Peyer's patch (tissue), 4 donors: ENCODE measurements at places on chromosomes 7 and 10.
A peak's percentile ranks its signal among the peaks of the same experiment; 100 is the strongest.

GRCh38 chr10:4941540-4942330, 21.5 kb upstream of the AKR1C1 start:
- DNase-seq, result no peak

DNA sequence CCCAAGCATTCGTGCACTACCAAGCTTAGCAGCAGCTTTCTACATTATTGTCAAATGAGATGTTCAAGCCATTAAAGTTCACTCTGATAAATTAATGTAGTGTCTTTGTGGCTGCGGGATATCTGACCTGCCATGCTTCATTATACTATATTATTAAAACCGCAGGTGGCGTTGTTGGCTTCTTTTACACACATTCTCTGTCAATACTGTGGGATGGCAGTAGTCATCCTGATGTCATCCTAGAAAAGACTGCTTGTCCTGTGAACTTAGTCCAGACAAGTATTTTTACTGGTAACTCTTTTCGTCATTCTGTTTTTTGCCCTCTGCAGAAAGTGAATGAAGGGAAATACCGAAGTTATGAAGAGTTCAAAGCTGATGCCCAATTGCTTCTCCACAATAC, 103.9 kb downstream of the ZMYND11 start:
- DNase-seq, result no peak

DNA sequence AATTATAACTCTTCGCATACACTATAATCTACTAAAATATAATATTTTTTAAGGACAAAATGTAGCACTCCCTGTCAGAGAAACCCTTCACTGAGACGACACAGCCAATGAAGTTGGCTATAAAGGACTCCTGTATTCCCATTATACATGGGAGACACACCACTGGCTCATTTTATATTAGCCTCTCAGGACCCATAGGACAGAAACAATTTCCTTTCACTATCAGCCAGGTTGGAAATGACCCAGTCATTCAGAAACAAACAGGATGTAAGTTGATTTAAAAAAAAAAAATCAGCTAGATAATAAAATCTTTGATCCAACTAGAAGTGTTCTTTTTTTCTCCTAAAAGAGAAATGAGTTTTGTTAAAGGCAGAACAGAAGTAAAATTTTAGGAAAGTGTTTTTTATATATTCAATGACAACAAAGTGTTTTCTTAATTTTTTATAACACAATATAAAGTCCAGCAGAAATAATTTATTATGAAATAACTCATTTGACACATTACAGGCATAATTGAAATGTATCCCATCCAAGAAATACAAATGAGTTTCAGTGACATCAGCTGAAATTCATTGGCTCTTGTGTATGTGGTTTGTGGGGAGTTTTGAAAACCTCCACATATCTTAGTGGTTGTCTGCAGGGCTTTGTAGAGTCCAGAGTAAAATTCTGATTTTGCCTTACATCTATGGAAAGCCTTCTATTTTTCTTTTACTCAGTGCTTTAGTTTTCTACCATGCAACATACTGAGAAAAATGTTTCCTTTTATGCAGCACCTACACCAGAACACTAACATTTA, 64.1 kb downstream of the CTTNBP2 start:
- no peak for DNase-seq

GRCh38 chr7:145360511-145361100, 524.8 kb upstream of the TPK1 start:
- DNase-seq, result no peak

DNA sequence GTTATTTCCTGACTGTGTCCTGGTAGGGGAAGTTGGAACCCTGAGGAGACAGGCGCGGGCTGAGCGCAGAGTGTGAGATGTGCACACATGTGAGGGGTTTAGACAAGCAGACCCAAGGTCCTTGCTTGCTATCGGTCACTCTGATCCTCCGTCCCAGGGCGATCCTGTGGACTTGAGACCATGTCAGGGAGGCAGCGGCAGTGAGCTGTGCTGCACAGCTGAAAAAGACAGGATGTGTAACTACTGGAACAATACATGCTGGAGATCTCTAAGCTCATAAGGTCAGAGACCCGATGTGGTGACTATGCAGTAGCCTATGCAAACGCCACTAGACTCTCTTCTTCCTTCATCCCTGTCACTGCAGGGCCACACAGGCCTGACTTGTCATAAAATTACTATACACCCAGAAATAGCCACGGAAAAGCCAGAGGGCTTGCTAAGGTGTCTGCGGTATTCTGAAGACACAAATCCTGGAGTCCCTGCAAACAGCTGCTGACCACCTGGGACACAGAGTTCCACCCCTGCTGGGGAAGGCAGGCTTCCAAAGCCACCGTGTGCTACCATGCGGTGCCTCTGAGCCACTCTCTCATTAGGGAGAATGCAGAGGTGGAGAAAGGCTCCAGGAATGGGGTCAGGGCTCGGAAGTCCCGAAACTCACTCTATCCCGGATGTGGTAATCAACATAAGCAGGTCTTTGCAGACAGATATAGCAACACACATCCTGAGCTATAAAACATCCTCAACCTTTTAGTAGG, 91.1 kb upstream of the DDC start:
- no peak for DNase-seq

DNA sequence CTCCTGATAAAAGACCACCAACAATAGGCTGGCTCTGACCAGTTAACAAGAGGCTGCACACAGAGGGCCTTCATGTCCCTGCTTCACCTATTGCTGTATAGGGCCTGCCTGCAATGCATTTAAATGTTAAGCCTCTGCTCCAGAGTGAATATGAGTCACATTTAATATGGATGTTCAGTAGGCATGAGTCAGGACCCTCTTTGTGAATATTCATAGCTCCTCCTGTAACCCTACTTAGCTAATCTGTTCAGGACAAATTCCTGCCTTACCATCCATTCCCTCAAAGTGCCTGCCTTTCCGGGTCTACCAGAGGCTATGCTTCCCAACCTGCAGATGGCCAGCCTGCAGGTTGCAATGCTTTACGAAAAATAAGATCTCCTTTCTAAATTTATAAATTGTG, 32.5 kb downstream of the ARHGAP22 start:
- no peak for DNase-seq

DNA sequence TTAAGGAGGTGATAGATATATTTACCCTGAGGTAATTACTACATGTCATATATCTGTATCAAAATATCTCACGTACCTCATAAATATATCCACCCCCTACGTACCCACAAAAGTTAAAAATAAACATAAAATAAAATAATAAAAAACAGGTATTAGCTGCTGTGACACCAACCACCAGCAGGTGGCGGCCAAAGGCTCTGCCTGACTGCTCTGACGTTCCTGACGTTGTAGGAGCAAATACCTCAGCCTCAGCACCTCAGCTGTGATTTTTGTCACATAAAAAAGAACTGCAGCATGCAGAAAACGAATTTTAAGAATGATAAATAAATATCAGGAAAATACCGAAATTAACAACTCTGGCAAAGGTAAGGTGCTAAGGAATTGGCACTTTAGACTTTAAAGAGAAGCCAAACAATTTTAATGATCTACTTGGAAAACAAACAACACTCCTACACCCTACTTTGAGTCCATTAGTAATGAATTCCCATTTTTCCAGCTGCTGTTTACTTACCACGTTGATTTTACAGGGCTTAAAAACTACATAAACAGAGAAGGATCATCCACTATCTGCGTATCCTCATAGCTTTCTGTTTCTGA, 125.4 kb upstream of the TARP start:
- peak; percentile 47 for DNase-seq

DNA sequence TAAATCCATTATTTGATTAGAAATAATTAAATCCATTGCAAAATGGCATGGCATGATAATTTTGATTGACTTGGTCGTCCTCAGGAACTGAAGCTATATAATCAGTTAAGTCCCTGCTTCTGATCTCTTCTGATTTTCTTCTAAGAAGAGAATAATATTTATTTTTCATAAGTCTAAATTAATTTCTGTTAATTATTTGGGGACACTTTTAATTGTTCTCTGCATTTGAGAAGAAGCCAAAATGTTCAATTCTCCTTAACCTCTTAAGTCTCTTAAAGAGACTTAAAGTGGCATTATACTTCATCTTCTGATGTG, 67.2 kb downstream of the CAV1 start:
- DNase-seq, result no peak

DNA sequence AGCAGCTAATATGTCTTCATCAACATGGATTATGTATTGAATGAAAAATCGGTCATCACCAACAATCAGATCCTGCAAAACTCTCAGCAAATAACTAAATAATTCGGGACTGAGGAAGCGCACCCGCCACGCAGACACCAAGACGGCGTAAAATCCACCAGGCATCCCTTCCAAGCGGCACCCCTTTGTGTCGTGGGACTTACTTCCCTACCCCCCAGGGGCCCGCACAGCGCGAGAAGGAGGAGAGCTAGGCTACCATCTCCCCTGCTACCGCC, 721 bp downstream of the ARL3 start:
- DNase-seq, result no peak

DNA sequence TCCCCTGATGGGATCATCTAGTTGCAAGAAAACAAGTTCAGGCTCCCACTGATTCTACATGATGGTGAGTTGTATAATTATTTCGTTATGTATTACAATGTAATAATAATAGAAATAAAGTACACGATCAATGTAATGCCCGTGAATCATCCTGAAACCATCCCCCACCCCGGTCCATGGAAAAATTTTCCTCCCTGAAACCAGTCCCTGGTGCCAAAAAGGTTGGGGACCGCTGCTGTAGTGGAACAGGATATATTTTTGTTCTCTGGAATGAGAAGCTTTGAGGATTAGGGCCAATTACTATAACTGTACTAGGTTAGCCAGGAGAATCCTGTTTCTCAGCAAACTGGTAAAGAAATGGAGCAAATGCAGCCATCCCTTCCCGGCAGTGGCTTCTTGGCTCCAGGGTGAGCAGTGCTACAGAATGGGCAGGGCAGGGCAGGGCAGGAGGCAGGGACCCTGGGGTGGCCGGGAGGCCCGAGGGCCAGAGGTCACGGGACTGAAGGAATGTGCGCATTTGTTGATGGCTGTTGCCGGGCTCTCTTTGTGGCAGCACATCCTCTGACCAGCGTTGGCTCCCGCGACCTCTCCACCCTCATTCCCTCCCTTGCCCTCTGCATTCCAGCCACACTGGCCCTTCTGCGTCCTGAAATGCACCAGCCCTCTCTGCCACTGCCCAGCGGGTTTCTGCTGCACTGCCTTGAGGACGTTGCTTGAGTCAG, 162.3 kb upstream of the NPS start:
- DNase-seq, result no peak

DNA sequence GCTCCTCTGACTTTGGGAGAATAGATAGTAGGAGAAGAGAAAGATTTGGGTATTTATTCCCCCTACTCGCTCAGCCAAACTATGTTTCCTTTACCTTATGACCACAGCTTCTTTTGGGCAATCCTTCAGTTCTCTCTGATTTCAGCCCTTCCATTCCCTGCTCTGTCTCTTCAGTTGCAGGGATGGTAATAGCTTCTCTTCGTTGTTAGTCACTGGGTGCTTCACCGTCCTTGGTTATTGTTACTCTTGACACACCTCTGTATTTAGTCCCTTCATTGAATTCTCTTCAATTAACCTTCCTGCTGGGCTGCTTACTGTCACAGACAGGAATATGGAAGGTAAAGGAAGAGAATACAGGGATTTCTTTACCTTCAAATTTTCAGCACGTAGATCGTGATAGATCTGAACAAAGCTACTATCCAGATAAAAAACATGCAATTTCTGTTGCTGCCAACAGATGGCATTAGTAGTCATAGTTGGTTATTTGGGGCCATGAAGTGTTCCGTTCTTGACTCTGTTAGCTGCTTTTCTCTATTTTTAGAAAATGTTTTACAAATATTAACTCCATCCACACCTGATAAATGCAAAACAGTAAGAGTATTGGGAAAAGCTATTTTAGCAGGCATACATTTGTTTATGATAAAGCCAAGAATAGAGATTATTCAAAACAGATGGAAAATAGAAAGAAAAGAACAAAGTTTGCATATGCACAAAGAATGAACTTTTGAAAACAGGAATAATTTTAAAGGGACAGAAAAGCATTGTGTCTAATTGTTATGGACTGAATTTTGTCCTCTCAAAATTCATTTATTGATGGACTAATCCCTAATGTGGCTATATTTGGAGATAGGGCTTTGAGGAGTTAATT, 14.0 kb upstream of the PTTG1IP2 start:
- no peak for DNase-seq

- no peak for DNase-seq
Observed at GRCh38 chr10:92544296-92544695, 29.6 kb downstream of the IDE start.

- DNase-seq, result no peak
Observed at GRCh38 chr10:52769966-52770365, 2.6 kb downstream of the MBL2 start.

- DNase-seq, result peak; percentile 78
Observed at GRCh38 chr7:5429857-5430611, 6.4 kb upstream of the TNRC18 start.

DNA sequence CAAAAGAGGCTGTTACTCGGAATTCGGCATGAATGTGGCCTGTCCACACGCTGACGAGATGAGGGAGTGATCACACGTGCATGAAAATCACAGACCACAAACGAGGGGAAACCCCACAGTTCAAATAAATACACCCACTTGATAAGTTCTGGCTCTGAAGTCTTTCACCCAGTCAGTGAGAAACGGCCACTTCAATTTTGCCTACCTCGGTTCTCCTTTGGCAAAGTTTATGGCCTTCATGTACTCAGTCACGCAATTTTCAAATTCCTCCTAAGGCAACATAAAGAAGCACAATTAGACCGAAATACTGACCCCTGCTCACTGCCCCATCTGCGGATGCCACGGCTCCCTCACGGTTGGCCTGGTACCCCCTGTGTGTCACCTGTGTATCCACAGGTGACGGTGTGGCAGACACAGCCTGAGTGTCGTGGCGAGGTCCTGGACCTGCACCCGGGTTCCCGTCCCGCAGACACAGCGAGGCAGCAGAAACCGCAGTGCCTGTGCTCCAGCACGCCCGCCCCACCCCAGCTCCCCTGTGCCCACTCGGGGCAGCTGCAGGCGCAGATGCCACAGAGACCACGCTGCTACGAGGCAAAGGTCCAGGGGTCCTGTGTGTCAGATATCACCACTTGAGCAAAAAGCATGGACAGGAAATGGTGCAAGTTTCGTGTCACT, 1.4 kb downstream of the CFAP46 start:
- DNase-seq, result no peak

DNA sequence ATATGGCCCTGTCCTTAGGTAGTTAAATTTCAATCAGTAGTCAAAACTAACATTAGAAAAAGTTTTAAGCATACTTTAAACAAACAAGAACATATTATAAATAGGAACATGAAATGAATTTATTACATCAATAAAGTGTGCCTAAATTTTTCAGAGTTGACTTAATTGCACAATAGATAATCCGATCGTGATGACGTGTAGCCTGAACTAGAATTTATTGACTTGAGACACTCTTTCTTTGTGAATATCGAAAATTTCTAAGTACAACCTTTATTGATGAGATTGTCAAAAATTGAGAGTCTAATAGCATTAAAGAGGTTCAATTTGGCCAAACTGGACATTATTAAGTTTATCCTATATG, 56.0 kb downstream of the CALD1 start:
- no peak for DNase-seq
